Stimulated activated naive CD8-positive, alpha-beta T cell treated with anti-CD3 and anti-CD28 coated beads, Interleukin-15, amount 100 ng/mL, for 72 hours (primary cell): ENCODE measurements at places on chromosomes 1 and 21.

GRCh38 chr1:157090771-157091170, 8.8 kb downstream of the ETV3L start:
- no peak for DNase-seq

GRCh38 chr1:245288796-245289195, 134.0 kb downstream of the KIF26B start:
- no peak for DNase-seq

GRCh38 chr21:14572204-14572780, 26.2 kb upstream of the SAMSN1 start:
- DNase-seq: no peak

GRCh38 chr1:77905603-77906002, 17.2 kb downstream of the NEXN start:
- DNase-seq: no peak

DNA sequence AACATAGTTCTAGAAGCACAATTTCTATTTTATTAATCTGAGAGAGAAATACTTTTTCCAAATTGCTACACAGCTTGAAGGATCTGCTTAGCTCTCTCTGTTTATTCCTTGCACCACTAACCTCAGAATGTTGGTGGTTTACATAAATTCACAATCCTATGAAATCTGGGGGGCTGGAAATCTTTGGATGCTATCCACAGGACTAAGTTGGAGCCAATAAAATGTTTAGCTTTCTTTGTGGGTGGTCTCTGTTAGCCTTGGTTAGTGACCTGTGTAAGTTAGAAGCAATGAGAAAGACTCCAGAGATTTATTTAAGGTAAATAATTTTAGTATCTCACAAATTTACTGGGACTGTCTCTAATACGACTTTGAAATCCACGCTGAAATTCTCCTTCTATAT, 418.1 kb downstream of the ADGRL2 start:
- no peak for DNase-seq

DNA sequence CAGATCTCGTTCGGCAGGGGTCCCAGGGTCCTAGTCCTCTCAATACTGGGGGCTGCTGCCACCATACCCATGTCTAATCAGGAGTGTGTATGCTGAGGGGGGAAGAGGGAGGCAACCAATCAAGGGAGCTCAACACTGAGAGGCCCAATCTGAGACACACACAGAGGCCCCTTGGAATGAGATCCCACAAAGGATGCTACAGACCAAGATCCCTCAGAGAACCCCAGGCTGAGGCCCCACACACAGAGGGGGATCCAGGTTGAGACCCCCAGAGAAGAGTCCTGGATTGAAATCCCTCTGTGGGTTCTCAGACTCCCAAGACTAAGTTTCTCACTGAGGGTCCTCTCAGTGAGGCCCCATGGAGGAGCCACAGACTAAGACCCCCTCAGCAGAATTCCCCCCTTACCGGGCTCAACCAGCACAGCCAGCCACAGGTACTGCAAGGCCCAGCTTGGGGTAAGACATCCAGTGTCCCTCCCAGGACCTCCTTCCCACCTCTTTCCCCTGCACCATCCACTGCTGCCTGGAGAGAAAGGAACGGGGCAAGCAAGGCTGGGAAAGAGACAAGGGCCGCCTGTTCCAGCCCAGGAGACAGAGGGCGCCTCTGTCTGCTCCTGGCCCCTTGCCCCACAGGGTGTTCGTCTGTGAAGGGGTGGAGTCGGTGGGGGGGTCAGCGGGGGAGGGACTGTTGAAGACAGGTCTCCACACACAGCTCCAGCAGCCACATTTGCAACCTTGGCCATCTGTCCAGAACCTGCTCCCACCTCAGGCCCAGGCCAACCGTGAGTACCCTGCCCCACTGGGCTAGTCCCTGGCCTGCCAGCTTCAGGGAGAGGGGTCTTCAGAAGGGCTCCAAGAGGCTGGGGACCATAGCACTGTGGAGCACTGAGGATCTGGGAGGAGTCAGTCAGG, at the start of gene S100A1:
Gene S100A1 (plus strand): TSS at position 720 of the 912 bp plus-strand sequence. CDS start 2,088 bp downstream, outside the sequence.
- DNase-seq: no peak

DNA sequence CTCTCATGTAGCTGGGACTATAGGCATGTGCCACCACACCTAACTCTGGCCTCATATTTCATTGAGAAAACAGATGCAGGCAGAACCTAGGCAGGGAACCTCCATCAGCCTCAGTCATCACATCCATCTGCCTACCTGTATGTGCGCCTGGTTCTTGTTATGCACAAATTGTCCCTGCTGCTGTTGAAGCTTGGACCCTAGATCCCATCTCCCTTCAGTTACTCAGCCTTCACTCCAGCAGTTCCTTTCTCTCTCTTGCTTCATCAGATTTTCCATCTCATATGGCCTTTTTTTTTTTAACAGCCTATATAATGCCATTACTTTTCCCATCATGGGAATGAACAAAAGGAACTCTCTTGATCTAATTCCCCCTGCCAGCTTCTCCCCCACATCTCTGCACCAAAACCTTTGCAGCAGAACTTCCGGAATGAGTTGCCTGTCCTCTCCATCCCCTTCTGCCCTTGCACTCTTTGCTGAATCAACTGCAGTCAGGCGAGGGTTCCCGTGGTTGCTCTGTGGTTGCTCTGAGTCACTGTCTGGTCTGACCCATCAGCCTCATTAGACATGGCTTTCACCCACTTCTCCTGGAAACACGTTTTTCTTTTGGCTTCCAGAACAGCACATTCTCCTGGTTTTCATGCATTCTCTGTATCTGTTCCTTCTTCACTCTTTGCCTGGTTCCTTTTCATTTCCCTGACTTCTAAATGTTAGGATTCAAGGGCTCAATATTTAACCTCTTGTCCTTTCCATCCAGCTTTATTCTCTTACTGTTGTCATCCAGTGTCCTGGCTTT, 41.5 kb downstream of the UBE4B start:
- peak; percentile 45 for DNase-seq

GRCh38 chr1:211305044-211305443, 21.6 kb upstream of the TRAF5 start:
- DNase-seq: peak; percentile 53

DNA sequence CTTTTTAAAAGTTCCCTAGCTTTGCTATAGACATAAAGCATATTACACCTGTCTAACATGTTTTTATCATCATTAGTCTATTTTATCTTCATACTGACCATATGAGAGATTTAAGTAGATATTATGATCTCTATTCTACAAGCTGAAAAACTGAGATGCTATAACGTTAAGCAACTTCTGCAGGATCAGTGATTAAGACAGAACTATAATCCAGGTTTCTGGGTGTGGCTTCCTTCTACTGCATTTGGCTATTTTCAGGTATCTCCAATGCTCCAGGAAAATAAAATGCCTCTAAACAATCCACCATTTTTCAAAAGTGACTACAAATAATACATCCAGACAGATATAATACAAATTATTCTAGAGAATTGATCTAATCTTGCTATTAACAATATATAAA, 53.4 kb downstream of the RGS2 start:
- no peak for DNase-seq
